ENCODE measurements at places on chromosomes 5 and 9.

GRCh38 chr5:133664422-133664821 lies 52.1 kb upstream of the FSTL4 start:
- DNase-seq, result no peak

DNA sequence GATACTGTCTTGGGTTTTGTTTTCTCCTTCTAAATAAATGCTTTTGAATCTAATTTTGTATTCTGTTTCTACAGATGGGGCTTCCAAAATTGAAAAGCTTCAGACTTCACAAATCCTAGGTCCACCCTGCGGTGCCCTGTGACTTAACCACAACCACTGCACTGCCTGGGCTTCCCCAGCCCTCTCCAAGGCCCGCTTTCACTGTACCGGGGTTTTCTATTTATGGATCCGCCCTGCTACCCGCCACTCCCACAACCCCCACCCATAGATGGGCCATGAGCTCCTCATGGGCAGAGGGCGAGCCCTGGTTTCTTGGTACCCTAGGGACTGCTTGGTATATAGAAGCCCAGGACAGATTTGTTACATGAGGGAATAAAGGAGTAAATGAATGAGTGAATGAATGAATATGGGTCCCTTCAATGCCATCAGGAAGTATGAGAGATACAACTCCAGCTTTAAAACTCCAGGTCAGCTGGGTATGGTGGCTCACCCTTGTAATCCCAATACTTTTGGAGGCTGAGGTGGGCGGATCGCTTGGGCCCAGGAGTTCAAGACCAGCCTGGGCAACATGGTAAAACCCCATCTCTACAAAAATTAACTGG lies 39.8 kb upstream of the NEK6 start:
- DNase-seq, result no peak

GRCh38 chr9:34310215-34310614 lies 18.9 kb downstream of the KIF24 start:
- DNase-seq, result no peak

- DNase-seq, result peak; percentile 67
Measured at GRCh38 chr9:128078504-128079434, 10.7 kb downstream of the SLC25A25 start.

DNA sequence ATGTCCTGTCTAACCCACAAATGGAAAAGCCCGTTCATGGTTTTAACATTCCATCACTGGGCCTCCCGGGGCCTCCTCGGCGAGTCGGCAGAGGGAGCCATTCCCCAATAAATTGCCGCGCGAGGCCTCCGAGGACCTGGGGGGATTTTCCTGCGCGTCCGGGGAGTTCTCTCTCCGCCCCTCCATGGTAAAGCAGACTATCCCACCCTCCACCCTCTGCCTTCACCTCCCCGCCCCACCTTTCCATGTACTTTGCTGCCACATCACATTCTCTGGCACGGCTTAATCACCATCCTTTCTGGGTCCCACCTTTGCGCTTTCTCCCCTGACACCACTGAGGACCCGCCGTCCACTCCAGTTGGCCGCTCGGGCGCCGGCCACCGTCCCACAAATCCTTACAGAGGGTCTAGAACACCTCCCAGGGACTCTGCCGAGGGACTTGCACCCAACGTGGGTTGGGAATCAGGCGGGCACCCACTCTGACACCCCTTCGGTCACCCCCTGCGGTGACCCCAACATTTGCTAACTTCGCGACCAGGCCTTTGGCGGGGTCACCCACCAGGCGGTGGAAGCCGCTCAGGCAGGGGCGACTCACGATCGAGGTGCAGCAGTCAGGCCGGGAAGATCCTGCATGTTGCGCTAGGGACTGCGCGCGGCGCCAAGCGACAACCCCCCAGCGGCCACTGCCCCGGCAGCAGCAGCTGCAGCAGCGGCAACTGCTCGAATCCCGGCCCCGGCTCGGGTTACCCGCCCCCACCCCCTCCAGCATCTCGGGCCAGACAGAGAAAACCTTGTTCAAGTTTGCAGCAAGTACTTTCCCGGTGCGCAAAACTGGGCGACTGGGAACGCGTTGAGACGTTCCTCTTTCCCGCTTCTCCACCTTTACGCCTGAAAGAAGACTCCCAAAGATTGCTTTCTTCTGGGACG lies at the start of gene MEGF10:
TSS of gene MEGF10 (plus strand) at position 778 of the 927 bp plus-strand sequence. CDS start 40,513 bp downstream, outside the sequence.
- DNase-seq, result peak; percentile 76

DNA sequence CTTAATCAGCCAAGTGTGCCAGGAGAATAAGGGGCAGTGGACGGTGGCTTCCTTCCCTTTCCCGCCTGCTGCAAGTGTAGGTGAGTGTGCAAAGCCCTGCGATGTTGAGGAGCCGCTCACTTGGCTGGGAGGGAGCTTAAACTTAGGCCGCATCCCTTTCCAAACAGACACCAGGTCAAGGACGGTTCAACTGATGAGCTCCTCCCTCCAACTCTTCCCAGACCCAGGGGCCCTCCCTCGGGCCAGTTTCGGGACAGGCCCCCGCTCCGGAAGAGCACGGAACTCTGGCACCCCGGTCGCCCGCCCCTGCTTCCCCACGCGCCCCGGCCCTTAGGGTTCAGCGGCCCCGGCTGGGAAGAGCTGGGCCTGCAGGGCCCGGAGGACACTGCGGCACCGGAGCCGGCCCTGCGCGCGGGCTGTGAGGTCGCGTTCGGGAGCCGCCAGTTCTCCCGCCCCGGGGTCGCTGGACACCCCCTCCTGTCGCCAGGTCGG lies 481 bp downstream of the MRPL36 start:
- no peak for DNase-seq

DNA sequence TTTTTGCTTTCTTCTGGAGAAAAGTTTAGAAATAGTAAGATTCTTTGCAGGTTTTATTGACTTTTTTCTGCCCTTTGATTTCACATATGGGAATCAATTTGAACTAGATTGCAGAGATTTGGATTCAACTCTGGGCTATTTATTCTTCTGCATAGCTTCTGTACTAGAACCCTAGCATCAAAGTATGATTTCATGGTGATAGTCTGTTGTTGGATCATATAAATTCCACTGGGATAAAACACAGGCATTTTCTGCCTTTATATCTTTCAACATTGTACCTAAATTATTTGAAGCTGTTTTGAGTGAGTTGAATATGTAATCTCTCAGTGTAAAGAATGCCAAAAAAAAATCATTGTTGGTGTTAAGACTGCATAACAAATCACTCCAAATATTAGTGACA lies 458.4 kb upstream of the MPDZ start:
- DNase-seq, result no peak

DNA sequence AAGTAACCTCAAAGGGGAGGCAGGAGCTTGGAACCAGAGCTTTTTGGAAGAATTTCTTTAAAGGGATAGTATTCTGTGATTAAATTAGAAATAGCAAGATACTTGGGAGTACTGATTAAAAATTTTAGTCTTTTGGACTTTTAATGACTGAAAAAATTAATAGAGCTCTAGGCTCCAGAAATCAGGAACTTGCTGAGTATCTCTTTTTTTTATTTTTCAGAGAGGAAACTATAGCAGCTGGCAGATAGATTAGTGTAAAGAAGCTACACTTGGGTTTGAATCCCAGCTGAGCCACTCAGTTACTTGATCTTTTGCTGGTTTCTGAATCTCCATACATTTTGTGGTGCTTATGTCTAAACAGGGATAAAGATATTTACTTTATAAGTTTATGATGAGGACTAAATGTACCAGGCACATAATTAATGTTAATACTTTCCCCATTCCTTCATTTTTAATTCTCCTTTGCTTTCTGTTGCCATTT lies 94.2 kb upstream of the TNC start:
- DNase-seq, result no peak

DNA sequence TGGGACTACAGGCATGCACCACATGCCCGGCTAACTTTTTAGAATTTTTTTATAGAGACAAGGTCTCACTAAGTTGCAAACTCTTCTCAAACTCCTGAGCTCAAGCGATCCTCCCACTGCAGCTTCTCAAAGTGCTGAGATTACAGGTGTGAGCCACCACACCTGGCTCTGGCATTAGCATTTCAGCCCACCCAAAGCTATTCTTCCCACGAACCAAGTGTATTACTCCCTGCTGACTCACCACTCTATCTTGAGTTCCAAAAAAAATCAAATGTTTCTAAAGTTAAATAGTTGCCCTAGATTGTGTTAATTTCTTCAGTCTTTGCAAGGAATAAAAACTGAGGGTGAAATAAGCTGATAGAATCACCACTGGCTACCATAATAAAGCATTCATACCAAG lies 205.5 kb downstream of the ARRDC3 start:
- no peak for DNase-seq

DNA sequence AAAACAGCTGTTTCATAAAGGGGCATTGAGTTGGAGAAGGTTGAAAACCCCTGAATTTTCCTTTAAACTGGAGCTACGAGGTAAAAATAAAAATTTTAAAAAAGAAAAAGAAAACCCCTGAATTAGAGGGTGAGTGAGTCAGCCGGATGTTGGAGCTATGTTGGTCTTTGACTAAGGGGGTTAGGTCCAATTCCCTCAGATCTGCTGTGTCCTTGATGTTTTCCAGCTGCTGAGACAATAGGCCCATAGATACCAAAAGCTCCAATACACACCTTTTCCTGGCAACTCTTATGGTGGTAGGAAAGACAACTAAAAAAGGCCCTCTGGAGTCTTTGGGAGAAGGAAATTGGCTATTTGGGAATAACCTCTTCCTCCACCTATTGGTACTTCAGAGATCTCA lies 79.4 kb upstream of the SAP30L start:
- DNase-seq, result no peak

DNA sequence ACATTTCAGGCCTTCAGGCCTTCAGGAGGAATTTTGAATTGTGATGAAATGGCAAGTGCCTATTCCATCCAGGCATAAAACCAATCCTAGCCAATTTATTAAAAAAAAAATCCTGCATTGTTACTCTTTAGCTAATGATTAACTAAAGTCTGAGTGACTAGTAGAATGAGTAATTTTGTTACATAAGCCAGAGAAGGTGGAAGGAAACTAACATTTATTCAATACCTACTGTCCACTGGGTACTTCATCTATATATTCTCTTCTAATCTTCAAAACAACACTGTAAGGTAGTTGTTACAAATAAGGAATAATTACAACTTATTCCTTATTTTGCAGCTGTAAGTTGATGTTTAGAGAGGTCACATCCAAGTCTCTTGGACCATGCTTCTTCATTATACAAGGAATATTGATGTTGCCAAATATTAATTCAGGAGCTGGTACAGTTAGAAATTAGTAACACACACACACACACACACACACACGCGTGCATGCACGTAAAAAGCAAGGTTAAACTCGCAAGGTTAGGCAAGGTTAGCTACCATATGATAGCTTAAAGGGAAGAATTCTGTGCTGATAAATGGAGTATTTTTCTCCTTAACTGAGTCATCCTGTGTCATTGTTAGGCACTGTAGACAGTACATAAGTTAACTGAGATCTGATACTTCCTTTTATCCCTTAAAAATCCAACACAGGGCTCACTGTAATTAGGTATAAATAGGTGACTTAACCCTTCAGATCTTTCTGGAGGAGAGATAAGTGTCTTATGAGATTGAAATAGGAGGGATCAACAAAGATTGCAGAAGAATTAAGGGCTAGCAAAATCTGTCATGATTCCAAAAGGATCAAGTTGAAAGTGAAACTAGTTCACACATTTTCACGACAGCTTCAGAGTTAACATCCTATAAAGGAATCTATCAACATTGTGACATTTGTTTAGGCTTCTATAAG lies 596.9 kb downstream of the PDE4D start:
- DNase-seq, result no peak

DNA sequence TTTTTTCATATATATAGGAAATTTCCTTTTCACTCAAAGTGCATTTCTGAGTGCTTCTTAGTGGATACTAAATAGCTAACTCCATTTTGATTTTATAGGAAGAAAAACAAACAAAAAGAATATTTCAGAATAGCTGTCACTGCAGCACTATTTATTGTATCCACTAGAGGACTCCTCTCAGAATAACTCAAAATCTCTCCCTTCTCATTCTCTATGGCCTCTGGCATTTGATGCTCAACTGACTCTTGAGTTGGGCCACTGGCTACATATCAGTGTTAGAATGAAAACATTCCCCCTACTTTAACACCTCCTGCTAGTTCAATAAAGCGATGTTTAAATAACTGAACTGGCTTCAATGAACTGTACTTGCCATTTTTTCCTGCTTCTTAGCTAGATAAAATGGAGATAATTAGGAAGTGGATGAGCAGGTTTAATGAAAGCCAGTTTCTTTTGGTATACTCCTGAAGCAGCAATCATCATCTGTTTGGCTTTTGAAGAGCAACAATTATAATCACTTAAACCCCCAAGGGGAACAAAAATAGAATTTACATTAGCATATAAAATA lies 16.6 kb upstream of the ELAVL2 start:
- DNase-seq, result no peak

DNA sequence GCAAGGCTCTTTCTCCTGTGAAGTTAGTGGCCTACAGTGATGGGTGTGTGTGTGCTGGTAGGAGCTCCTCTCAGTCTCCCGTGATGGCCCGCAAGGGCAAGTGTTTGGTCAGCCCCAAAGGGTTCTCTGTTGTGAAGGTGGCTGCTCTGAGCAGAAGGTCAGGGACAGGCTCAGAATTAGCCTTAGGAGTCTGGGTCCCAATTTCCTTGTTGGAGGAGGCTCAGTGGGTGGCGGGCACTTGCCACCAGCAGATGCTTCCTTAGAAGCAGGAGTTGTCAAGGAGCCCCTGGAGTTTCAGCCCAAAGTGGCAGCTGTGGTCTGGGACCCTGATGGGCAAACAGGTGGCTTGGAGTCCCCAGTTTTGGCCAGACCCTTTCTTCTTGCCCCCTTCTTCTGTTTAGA lies 154.4 kb downstream of the MACROH2A1 start:
- peak; percentile 0 for DNase-seq

DNA sequence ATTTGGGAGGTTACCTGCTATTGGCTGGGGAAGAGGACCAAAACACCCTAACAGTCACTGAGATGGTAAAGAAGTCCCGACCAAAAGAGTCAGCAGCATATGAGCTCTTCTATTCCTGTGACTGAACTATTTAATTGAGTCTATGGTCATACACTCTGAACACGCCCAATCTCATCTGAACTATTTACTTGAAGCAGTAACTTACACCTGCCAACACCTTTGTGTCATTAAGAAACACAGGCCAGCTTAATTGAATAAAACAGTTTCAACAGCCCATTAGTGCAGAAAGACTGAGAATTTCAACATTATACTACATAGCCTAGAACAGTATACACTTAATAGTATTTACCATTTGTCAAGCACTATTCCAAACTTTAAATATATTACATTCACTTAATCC lies 47.8 kb downstream of the NR6A1 start:
- DNase-seq, result no peak

DNA sequence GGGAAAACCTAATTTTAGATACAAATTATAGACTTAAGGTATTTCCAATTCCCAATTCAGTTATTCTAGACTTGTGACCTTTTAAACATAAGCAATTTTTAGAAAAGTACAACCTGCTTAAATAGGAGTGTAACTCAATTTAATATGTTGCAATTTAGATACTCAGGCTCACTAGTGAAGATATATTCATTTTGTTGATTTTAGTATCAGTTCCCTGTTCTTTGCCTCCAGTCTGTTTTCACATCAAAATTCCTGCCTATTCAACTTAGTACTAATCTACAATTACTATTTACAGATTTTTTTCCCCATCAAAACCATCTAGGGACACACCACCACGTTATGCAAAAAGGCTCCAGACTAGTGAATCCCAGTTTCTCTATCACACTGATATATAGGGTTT lies 30.4 kb downstream of the PWWP2A start:
- DNase-seq, result no peak

- DNase-seq, result peak; percentile 6
Measured at GRCh38 chr5:139022528-139022927, 147.4 kb upstream of the LRRTM2 start.

Data from ELF-1 (cell line).